ENCODE measurements at places on chromosomes 7 and 10.

DNA sequence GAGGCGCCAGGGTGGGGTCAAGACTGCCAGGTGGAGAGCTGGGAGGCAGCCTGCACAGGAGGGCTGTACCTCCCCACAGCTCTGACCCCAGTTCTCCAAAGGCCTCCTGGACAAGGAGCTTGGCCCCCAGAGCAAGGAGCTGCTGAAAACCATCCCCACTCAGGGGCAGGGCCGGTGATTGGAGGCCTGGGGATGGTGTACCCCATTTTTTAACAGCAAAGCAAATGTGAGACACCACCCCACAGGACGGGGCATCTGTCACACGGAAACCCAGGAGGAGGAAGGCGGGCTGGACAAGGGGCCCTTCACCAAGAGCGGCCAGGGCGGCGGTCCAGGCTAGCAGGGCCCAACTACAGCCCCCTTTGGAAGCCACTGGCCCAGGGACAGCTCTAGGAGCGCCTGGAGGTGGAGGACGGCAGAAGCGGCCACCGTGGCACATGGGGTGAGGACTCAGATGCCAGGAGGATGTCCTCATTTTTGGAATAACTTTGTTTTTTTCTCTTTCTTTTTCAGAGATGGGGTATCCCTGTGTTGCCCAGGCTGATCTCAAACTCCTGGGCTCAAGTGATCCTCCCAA, 56.4 kb upstream of the TNRC18 start:
- no peak for DNase-seq

- DNase-seq = no peak
Measured at GRCh38 chr7:96284835-96285234, 37.1 kb downstream of the SLC25A13 start.

DNA sequence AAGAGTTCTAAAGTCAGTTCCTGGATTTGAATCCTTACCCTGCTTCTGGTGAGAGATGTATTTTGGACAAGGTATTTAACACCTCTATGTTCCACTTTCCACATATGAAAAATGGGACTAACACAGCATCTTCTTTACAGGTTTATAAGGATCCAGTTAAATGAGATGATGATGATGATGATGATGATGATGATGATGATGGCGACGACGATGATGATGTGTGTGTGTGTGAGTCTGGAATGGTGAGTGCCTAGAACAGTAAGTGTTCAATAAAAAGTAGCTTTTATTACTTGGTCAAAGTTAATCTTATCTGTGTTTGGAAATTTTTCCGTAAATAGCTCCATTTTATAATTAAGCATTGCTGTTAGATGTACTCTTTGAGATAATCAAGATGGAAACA, 248.3 kb upstream of the SLC26A5 start:
- DNase-seq = no peak

DNA sequence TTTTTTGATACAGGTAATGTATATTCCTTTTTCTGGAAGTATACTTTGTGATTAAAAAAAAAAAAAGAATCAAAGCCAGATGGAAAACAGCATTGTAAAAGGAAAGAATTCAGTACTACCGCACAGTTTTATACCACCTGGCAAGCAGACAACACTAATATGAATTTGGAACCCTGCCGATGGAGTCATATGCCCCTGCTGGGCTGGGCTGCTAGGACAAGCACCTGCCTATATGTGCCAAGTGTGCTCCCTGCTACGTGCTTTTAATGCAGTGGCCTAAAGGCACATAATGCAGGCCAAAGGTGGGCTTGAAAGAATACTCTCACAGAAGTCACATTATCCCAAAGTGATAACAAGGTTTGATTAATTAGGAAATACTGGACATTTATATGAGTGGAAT, 29.8 kb upstream of the WAC start:
- no peak for DNase-seq

DNA sequence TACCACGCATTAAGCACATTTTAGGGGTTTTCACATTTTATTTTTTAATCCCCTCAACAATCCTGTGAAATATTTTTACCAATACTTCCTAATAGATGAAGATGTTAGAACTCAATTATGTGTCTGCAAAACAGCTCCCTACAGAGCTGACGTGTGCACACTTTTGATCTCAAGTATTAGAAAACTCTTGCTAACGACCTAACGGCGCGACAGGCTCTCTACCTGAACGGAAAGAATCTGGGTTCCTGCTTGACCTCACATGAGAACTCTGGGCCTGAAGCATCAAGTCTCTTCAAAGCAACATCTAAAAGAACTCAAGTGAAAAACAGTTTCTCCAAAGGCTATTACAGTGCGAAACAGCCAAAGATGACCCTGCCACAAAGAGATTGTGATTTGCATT, 113.9 kb downstream of the DOCK4 start:
- DNase-seq = no peak

GRCh38 chr10:5594271-5595049, 69.7 kb downstream of the CALML3 start:
- DNase-seq = no peak

DNA sequence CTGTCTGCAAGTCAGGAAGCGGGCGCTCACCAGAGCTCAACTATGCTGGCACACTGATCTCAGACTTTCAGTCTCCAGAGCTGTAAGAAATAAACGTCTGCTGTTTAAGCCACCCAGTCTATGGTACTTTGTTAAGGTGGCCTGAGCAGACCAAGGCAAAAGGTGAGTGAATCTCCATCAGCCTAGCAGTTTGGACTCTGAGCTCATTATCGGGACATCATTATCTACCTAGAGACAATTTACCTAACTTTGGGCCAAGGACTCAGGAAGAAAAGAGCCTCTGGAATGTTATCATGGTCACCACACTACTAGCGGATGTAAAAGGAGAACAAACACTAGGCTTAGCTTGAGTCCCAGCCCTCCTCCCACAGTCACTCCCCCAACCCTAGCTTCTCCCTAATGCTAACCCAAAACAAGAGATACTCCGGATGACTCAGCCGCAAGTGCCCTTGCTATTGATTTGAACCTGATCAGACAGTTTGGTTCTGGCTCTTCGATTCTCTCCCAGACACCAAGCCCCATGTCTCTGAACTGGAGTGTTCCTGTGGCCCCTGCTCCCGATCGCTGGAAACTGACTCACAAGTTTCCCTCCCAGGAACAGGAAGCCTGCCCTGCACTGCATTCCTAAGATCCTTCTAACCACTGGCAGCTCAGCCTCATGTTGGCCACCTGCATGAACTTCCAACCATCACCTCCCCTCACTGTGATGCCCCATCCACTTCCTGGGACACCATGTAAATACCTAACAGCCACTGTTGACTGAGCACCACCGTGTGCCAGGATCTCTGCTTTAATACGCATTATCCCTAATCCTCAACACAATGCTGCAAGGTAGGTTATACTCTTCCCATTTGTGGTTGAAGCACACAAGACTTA, 34.5 kb downstream of the CREB3L2 start:
- DNase-seq = no peak

DNA sequence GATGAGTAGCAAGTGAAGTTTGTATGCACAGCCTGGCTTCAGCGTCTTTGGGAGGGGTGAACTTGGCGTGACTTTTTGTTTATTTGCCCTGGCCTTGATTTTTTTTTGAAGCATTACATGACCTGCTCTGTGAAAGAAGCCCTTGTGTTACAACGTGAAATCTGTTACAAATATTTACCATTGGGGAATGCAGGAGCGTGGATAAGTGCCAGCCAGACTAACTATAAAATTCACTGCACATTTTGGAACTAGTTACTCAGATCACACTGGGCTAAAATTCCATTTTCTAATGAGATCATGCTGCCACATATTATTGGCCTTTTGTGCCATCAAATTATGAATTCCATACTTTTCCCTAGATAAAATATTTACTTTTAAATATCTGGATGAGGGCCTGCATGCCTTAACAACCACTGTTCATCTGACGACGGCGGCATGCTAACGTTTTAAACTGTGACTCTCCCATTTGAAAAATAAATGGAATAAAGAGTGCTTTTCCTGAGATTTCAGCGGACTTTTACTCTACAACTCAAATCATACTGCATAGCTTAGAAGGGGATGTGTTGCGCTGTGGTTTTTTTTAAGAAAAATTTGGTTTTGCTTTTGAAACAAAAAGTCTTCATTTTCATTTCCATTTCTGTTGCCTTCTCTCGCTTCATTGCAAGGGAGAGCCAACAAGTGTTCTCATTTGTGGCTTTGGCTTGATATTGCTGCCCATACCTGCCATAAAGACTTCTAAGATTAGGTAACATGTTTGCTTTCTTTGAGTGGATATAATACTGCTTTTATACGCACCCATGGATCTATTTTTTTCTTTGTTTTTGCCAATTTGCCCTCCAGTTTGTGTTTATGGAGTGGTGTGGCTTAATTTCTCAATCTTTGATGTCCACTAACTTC, 352.2 kb downstream of the TFEC start:
- DNase-seq = no peak

DNA sequence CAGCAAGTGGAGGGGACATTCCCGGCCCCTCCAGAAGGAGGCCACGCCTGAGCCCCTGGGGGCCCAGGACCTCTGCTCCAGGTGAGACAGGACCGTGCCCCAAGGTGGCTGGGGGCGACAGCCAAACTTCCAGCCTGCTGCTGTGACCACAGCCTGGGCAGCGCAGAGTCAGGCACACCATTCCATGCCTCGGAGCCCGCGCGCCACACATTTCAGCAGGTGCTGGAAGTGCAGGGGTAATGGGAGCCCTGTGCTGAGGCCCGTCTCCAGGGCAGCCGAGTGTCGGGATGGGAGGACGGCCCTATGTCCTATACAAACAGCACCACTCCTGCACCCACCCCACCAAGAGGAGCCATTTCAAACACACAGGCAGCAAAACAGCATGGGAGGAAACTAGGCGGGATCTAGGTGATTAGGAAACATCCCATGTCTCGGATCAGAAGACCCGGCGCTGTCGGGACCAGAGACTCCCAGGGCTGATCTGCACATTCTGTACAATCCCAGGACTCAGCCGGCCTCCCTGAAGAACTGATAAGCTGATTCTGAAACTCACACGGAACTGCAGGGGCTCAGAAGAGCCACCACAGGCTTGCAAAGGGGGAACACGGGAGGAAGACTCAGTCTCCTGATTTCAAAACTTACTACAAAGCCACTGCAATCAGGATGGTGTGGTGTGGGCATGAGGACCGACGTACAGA, 272.3 kb downstream of the ELFN1 start:
- DNase-seq = no peak

- no peak for DNase-seq
Measured at GRCh38 chr10:16789765-16790164, 27.5 kb downstream of the RSU1 start.

DNA sequence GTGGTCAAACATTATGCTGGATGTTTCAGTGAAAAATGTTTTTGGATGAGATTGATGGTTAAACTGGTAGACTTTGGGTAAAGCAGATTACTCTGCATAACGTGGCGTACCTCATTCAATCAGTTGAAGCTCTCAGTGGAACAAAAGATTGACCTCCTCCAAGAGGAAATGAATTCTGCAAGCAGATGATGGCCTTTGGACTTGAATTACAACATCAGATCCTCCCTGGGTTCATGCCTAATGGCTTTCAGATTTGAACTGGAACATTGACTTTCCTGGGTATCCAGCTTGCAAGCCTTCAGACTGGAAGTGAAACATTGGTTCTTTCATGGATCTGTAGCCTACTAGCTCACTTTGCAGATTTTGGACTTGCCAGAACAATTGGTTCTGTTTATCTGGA, 169.3 kb upstream of the MALRD1 start:
- no peak for DNase-seq

- no peak for DNase-seq
Measured at GRCh38 chr10:44973323-44974081, 5.1 kb downstream of the DEPP1 start.

DNA sequence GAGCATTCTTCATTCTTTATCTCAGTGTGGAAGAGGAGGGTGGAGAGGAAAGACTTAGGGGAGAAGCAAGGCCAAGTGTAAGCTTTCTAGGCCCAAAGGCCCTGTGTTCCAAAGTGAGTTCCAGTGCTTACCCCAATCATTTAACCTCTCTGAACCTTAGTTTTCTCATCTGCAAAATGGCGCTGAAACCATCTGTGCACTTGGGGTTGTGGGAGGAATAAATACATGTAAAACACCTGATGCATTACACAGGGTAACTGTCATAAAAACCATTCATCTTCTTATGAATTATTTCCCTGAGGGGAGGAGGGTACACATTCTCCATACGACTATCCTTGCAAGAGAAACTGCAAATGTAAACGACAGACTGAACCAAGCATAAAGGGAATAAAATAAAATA, 19.0 kb downstream of the PIK3AP1 start:
- DNase-seq = no peak

DNA sequence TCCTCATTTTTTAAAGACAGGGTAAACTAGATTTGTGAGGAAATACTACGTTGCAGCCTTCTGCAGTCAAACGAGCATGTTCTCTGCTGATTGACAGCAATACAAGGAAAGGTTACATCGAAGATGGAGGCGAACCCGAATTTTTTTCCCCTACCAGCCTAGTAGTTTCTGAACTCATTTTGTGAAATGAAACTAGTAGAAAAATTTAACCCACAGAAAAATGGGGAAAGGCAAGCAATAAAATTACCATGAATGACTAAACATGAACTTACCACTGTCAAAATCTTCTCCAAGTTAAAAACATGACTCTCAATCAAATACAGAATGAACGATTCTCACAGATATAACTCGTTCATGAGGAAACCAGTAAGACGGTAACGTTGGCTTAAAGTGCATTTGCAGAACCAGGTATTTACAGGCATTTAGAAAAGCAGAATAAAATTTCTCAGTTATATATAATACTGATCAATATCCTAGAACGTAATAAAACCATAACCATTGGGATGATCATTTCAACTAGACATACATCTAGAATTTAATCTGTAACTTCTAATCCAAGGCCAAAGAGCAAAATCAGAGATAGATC, 73.9 kb downstream of the CELF2 start:
- DNase-seq = no peak

GRCh38 chr7:48087349-48087748, 1.7 kb upstream of the UPP1 start:
- no peak for DNase-seq

DNA sequence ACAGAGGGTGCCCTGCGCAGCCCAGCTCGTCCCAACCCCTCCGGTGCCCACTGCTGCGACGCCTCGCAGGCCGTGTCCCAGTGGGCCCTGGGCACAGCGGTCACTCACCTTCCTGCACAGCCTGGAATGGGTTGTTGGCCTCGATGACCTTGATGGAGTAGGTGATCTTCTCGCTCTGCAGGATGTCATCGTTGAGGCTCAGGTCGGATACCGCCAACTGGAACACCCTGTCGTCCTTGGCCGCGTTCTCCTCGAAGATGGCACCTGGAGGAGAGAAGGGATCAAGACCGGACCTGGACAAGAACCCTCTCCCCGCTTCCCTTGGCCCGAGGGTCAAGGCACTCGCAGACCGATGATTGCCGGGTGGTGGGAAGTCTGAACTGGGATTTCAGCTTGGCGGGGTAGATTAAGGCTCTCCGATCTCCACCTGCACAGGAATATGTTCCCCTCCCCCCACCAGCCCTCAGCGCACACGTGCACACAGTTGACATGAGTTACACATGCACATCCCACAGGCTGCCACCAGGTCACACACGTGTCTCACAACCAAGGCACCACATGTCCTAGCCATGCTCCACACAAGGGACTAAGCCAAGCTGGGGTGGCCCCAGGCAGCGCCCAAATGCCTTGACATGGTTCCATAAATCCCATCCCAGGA, 2.6 kb downstream of the GRID1 start:
- peak; percentile 9 for DNase-seq

Measured in stimulated activated CD4-positive, alpha-beta T cell treated with anti-CD3 and anti-CD28 coated beads, TNF-alpha, amount 100 ng/mL, for 48 hours (primary cell).